ENCODE measurements at places on chromosomes 7 and 10. TPM values are rescaled to one million over a fixed set of nuclear protein-coding genes. Genes with fewer than 3 reads are reported as not detected.

The SPDYE9 gene
- not detected for total RNA-seq

- DNase-seq, result no peak
Observed at GRCh38 chr7:129252128-129252527, 27.3 kb downstream of the AHCYL2 start.

The SFTPA1 gene
- 12,335 TPM for total RNA-seq

GRCh38 chr10:112847778-112848177, 102.3 kb upstream of the TCF7L2 start:
- no peak for DNase-seq

DNA sequence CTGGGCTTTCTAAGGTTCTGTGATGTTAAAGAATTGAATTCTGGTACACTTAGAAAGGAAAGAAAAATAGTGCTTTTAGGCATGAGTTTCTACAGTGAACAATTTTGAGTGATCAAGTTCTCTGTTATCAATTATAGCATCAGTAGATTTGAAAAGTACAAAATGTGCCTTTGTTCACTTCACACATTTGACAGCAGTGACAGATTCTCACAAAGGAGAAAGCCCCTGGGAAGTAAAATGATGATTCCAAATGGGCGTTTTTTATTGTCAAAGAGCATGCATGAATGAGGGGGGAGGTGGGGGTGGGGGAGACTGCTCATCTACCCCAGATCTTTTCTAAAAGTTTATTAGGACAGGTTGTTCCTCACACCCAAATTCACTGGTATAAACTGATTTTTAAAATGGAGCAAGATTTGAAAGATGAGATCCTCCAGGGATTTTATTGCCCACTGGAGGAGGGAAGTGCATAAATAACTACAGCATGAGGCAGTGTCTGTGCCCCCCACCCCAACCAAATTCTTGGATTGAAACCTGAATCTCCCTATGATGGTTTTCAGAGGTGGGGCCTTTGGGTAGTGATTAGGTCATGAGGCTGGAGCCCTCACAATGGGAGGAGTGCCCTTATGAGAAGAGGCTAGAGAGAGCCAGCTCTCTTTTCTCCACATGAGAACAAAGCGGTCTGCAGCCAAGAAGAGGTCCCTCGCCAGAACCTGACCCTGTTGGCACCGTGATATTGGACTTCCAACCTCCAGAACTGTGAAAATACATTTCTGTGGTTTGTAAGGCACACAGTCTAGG, 79.5 kb downstream of the AOAH start:
- DNase-seq, result no peak

All from upper lobe of left lung (tissue), 6 donors.